ENCODE measurements at places on chromosomes 5 and 9. TPM values are rescaled to one million over a fixed set of nuclear protein-coding genes. Genes with fewer than 3 reads are reported as not detected.

- no peak for DNase-seq
Observed at GRCh38 chr9:95148208-95148520, 169.3 kb downstream of the FANCC start.

GRCh38 chr5:14489643-14490042 lies 91.9 kb upstream of the OTULINL start:
- no peak for DNase-seq

Gene EIF4EBP3
- 32.2 TPM for total RNA-seq

Gene GLDC
- 0.46 TPM for total RNA-seq

Data from omental fat pad (tissue), 4 donors.